Kidney (tissue), 22 donors: ENCODE measurements at places on chromosomes 1 and 21. TPM values are rescaled to one million over a fixed set of nuclear protein-coding genes. Genes with fewer than 3 reads are reported as not detected.

Gene OSCP1
- polyA plus RNA-seq, result 27.8 TPM

Gene NEGR1
- polyA plus RNA-seq, result 3.0 TPM

Gene CR2
- 0.28 TPM for polyA plus RNA-seq

Gene SLC45A1
- 9.2 TPM for polyA plus RNA-seq

Gene ATP6V1G3
- 102 TPM for polyA plus RNA-seq

- DNase-seq, result no peak
Measured at GRCh38 chr1:65946376-65946775, 153.7 kb downstream of the PDE4B start.

GRCh38 chr1:13540866-13541265 lies 27.1 kb upstream of the LRRC38 start:
- DNase-seq, result peak; percentile 65

DNA sequence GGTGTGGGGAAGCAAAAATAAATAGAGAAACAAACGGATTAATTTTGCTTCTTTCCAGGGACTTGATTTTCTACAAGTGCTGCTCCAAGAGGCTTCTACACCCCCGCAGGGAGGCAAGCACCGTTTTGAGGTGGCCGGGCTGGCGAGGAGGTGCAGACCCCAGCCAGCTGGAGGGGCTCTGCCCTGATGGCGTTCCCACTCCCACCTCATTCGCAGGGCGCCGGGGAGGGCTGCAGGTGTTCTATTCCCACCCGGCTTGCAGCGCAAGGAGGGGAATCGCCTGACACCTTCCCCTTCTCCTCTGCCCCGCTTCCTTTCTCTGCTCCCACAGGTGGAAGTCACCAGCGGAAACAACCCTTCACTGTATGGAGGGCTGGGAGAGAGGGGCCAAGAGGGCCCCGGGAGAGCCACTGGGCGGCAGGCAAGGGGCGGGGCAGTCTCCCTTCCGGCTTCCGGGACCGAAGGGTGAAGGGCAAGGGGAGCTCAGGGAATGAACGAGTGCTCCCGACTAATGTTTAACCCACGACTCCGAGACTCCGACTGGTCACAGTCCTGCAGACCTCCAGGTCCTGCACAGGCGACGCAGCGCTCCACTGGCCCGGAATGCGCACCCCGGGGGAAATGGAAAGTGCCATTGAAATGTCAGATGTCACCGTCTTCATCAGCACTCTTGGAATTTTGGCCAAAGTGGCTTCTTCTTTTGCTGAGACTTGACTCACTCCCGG lies 29.1 kb downstream of the TEX35 start:
- peak; percentile 88 for DNase-seq

DNA sequence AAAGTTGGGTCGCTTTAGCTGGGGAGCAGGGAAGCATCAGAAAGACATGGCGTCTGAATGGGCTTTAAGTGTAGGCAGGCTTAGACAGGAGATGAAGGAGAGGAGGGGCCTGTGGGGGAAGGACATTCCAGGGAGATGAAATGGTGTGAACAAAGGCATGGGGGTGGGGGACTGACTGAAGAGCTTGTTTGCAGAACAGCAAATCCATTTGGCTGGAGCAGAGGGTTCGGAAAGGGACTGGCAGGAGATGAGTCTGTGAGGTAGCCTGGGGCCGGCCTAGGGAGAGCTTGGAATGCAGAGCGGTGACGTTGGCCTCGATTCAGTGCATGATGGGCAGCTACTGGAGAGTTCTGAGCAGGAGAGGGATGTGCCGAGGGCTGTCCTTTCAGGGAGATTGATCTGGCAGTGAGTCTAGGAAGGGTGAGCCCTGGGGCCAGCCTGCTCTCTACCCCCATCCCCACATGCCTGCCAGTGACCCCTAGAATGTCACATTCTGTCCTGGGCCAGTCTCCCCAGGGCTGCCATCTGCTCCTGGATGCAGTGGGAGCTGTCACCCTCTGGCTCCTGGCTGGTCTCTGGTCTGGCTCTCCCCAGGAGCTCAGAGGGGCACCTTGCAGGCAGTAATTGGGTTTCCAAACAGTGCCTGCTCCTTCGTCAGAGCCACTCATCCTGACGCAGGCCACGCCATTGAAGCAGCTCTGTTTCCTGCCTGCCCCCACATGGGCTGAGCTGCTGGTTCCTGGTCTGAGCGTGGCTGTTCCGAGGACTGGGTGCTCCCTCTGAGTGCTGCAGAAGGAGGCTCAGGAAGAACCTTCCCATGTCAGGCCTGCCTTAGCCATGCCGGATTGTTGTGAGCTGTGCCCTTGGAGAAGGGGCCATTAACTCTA lies 22.3 kb upstream of the TMEM222 start:
- DNase-seq, result peak; percentile 69

GRCh38 chr1:201311356-201312011 lies 28.2 kb downstream of the PKP1 start:
- DNase-seq, result no peak
